ENCODE measurements at places on chromosomes 13 and 19.

- DNase-seq = no peak
These were observed 2738.9 kb upstream of the PCDH20 start for GRCh38 chr13:64154514-64154913.

DNA sequence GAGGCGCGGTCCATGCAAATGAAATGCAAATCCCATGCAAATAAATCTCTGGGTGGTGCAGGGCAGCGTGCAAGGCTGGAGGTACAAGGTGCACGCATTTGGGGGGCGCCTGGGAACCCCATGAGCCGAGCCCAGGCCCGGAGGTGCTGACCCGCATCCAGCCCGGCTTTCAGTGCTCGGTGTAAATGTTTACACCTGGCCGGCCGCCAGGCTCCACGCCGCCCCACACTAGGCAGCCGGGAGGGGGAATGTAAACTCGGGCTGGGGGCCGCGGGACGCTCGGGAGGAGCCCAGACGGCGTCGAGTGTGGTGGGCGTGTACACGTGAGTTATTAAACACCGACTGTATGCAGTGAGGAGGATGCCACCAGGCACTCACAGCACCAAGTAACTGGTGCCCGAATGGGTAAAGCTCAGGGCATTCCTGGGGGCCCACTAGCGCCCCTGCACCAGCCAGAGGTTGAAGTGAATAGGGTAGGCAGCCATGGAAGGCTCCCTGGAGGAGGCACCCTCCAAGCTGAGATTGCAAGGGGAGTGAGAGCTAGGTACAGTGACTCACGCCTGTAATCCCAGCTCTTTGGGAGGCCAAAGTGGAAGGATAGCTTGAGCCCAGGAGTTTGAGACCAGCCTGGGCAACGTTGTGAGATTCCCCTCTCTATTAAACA lies 17.2 kb downstream of the FUT6 start:
- DNase-seq = no peak

- DNase-seq = no peak
These were observed 1263.1 kb downstream of the PCDH9 start for GRCh38 chr13:65966991-65967451.

DNA sequence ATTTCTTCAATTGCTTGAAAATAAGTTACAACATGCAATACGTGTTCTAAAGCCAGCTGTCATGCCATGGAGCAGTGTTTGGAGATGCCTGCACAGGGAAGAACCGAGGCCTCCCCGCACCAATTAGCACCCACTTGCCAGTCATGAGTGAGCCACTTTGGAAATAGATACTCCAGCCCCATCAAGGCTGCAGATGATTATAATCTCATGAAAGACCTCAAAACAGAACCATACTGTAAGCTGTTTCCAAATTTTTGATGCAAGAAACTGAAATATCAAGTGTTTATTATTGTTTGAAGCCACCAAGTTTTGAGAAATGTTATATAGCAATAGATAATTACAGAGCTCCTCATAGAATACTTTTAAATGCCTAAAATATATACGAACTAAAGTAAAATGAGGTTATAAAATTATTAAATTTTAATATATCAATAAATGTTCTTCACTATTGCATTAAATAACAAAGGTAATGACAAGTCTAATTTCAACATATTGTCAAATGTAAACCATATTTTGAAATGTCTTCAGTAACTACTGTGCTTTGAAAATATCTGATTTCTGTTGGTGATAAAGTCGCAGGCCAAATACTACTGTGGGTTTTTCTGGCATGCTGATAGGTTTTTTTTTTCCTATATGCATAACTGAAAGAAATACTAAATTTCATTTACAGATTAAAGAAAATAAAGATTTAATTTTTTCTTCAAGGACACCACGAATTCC lies 43.0 kb downstream of the DIAPH3 start:
- no peak for DNase-seq

- DNase-seq = peak; percentile 72
These were observed 8.3 kb upstream of the DGKH start for GRCh38 chr13:42039946-42040729.

- no peak for DNase-seq
These were observed 172.5 kb downstream of the DLEU7 start for GRCh38 chr13:50670847-50671496.

- no peak for DNase-seq
These were observed 222.9 kb upstream of the HTR2A start for GRCh38 chr13:47119575-47120235.

GRCh38 chr13:50766695-50767094 lies 76.8 kb downstream of the DLEU7 start:
- DNase-seq = no peak

DNA sequence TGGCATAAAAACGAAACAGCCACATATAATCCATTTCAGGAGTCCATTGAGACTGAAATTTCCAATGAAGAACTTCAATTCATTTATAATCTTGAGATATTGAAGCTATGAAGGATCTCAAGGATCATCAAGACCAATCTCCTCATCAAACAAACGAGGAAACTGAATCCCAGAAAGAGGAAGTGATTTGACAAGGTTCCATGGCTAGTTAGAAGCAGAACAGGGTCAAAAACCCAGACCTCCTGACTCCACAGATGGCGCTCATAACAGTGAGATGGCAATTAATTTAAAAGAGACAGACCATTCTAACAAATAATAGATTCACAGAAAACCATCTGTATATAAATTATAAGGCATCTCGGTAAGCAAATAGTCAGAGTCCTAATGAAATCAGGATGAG lies 229.7 kb downstream of the KCTD12 start:
- DNase-seq = no peak

GRCh38 chr13:26821672-26822071 lies 61.1 kb upstream of the GPR12 start:
- DNase-seq = no peak

GRCh38 chr19:30144802-30145201 lies 202.8 kb downstream of the URI1 start:
- no peak for DNase-seq

DNA sequence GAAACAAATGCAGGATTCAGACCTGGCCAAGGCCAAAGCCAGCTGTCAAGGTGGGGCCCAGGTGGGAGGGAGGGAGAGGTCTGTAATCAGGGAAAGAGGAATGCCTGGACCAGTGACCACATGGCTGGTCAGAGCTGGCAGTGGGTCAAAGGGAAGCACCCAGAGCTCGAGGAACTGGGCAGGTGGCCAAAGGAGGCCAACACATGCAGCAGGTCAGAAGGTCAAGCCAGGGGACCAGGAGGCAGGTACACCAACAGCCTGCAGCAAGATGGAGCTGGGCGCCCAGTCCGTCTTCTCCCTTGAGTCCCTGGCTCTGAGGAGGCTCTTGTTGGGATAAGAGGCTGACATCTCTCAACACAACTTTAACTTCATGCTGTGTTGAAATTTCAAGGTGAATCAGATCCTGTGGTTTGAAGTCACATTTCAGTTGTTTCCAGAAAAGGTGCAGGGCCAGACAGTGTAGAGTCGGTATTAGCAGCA lies 17.1 kb downstream of the GPATCH1 start:
- no peak for DNase-seq

DNA sequence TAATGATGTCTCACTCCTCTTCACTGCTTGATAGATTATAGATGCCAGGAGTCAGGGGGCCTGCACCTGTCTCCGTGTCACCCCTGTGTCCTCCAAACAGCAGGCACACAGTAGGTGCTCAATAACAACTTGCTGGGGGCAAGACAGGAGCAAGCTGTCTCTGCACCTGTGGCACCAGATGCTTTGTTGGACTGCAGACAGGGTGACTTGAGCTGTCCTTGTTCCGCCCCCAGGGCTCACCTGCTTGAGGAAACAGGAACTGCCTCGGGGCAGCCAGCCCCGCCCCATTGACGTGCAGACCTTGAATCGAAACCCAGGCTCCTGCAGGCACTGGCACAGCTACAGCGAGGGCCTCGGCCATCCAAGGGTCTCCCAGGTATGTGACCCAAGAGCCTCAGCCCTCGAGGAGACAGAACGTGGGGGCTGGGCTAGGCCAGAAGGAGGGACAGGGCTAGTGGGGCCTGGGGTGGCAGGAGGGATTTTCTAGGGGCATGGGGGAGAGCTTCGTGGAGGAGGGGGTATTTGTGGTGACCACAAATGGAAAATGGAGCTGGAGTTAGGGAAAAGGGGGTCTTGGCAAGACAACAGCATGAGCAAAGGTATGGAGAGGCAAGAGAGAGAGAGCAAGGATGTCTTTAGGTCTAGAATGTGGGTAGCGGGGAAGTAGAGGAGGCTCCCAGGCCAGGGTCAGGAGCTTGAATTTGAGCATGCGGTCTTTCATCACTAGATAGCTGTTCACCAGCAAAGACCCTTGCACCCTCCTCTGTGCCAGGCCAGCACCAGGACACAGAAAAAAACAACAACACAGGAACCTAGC lies at the start of gene HSH2D:
Gene HSH2D (plus strand): TSS at position 287 of the 817 bp plus-strand sequence. CDS start 5,066 bp downstream, outside the sequence.
- DNase-seq = peak; percentile 57

DNA sequence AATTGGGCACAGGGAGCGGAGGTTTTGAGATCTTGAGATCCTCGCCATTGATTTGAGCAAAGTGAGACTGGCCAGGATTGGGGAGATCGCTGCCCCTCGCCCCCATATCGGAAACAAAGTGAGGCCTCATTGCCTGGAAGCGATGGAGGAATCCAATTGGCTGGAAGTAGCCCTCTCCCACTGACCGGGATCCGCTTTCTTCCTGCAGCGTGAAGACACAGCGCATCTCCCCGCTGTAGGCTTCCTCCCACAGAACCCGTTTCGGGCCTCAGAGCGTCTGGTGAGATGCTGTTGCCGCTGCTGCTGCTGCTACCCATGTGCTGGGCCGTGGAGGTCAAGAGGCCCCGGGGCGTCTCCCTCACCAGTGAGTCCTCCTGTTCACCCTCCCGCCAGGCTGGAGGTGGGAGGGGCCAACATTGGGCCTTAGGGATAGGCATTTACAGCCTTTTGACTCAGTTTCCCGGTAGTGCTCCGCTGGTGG lies 438 bp downstream of the PRKCSH start:
- no peak for DNase-seq

DNA sequence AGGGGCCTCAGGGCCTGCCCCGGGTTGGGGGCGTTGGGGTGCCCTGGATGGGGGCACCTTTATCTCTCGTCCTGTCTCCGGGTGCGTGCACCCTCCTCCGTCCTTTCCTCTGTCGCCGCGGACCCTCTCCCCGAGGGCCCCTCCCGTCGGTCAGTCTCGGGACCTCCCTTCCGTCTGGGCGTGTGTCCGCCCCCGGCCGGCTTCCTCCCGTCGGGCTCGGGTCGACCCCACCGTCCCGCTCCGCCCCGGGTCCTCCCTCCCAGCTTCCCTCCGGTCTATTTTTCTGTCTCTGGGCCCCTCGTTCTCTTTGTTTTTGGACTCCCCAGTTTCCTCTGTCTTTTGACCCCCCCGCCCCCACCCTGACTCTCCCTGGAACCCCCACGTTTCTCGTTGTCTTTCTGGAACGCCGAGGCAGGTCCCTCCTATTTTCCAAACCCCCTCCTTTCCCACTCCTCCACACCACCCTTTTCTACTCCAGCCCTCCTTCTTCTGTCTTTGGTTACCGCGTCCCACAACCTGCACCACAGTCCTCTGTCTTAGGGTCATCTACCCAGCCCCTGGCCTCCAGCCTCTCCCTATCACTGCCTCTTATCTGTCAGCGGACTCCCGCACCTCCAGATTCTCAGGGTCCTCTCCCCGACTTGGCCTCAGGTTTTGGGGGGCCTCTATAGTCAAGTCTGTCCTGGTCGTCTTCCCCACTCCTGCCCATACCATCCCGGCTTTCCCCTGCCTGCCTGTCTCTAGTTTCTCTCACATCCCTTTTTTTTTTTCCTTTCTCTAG lies 757 bp downstream of the EGLN2 start:
- DNase-seq = no peak

- DNase-seq = no peak
These were observed 254.5 kb downstream of the SLITRK6 start for GRCh38 chr13:85544756-85545155.

- no peak for DNase-seq
These were observed 8.5 kb downstream of the ANGPTL8 start for GRCh38 chr19:11247934-11248333.

- DNase-seq = no peak
These were observed 30.1 kb upstream of the CCDC124 start for GRCh38 chr19:17902701-17903100.

DNA sequence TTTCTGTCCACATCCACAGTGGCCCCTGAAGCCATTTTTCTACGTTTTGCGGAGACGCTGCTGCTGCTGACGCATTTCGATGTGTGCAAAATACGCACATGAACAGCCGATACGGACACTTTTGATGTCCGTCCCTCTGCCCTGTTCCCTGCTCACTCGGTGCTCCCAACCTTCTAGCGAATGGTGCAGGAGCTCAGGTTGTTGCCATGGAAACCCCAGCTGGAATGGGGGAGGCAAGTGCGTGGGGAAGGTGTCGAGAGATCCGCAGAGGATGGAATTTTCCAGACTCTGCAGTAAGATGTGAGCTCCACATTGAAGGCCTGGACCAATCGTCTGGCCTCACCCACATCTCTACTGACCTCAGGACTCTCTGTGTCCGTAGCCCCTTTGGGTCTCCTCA lies 109.2 kb upstream of the USP29 start:
- DNase-seq = no peak

GRCh38 chr13:112210371-112210770 lies 143.4 kb downstream of the SOX1 start:
- no peak for DNase-seq

DNA sequence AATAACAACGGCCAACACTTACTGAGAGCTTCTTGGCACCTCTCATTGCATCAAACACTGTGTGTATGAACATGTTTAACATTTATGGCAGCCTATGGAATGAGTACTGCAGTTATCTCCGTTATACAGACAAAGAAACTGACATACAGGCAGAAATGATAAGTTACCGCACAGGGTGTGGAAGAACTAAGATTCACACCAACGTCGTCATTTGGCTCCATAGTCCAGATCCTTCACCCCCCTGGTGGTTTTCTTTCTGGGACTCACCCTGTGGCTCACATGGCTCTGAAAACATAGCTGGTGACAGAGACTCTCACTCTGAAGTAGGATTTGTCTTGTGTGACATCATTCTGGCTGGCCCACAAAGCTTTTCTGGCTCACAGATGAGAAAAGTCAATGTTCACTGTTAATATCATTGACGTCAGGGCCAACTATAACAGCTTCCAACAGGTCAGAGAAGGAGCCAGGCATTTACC lies 230.1 kb downstream of the DLEU7 start:
- DNase-seq = no peak

DNA sequence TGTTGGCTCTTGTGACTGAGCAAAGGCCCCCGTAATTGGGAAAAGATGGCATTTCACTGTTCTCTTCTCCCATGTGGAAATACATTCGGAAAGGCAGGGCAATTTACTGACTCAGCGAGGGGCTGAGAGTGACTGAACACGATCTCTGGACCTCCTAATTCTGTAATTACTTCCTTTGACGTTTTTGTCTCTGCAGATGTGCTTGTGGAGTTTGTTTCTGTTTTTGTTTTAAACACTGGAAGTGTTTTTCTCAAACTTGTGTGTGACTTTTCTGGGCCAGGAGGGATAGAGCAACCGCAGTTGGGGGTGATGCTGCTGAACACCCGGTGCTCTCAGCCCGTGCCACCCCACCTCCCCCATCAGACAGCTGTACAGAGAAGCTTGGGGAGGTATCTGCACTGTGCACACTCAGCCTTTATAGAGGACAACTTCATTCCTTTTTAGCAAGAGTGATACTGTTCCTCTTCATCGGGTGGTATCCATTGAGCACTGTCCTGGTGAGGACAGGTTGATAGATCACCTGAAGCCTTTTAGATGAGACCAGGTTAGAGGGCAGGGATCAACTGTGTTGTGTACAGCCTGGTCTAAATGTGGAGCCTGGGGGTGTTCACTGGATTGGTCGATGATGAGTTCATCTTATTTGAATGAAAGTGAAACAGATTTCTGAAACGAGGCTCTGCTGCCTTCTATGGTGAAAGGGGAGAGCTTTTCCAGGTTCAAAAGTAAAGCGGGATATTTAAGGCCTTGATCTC lies 117.4 kb downstream of the ESD start:
- DNase-seq = no peak

- DNase-seq = no peak
These were observed 120.7 kb downstream of the RXFP2 start for GRCh38 chr13:31860002-31860401.

Data from activated CD4-positive, CD25-positive, alpha-beta regulatory T cell treated with anti-CD3 and anti-CD28 coated beads, Interleukin-2, amount 50 U/mL, for 16 hours (primary cell).